ENCODE measurements at places on chromosomes 1 and 21.
A peak's percentile ranks its signal among the peaks of the same experiment; 100 is the strongest.

GRCh38 chr1:231576804-231577718 is 48.6 kb downstream of the TSNAX start:
- no peak for DNase-seq

DNA sequence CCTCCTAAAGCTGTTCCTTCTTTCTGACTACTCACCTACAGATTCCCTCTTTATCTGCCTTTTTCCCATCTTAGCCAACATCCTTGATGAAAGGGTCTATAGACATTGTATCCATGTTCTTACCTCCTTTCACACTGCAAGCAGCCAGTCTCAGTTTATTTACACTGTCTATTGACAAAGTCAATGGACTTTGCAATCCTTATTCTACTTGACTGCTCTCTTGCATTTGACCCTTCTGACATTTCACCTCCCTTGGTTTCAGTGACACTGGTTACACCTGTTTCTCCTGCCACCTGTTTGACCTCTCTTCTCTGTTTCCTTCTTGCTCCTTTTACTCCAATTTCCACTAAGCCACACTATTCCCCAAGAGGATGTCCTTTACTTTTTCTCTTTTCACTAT is 224.0 kb upstream of the SNX7 start:
- DNase-seq, result no peak

- DNase-seq, result no peak
Observed at GRCh38 chr21:21688889-21689288, 690.7 kb downstream of the NCAM2 start.

DNA sequence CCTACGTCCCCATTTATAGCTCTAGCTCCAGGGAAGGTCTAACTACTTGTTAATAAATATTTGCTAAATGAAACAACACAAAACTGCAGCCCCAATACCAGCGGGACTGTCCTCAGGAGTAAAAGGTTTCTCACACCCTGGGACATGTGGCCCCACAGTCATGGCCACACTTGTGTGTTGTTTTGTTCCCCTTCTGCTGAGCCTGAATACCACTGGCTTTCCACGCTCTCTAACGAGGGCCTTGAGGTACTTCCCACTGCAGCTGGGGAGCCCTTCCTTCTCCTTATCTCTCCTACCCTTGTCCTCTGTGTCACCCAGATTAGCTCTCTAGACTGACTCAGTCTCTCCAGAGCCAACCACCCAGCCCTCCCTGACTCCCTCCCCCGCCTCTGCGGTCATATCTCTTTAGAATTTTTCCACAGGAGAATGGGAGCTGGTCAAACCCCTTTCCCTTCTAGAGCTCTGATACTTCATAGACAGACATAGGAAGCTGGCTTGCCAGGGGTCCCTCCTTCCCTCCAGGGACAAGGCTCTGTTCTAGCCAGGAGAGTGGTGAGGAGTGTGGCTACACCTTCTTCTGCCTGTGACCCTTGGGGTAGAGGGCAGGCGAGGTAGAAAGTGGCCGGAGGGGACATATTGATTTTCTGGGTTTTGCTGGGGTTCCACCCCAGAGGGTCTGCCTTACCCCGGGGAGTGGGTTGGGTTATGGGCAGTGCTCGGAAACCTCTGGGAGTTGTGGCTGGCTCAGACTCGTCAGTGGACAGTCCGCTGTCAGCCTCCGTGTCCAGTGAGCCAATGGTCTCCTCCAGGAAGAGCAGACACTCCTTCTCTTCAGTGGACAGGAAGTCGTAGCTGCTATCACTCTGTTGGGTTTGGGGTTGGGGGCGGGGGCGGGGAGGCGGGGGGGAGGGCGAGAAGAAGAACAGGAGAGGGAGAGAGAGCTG is 8.1 kb downstream of the C1orf116 start:
- no peak for DNase-seq

DNA sequence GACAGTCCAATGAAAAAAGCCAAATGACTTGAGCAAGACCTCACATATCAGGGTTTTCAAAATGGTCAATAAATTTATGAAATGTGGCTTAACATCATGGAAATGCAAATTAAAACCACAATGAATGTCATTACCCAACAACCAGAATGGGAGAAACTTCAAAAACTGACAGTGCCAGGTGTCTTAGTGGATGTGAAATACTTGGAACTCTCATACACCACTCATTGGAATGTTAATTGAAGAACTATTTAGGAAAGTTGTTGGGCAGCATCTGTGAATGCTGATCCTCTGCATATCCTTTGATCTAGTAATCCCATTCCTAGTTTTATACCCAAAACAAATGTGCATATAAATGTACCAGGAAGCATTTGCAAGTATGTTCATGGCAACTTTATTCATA is 19.2 kb upstream of the BACH1 start:
- no peak for DNase-seq

DNA sequence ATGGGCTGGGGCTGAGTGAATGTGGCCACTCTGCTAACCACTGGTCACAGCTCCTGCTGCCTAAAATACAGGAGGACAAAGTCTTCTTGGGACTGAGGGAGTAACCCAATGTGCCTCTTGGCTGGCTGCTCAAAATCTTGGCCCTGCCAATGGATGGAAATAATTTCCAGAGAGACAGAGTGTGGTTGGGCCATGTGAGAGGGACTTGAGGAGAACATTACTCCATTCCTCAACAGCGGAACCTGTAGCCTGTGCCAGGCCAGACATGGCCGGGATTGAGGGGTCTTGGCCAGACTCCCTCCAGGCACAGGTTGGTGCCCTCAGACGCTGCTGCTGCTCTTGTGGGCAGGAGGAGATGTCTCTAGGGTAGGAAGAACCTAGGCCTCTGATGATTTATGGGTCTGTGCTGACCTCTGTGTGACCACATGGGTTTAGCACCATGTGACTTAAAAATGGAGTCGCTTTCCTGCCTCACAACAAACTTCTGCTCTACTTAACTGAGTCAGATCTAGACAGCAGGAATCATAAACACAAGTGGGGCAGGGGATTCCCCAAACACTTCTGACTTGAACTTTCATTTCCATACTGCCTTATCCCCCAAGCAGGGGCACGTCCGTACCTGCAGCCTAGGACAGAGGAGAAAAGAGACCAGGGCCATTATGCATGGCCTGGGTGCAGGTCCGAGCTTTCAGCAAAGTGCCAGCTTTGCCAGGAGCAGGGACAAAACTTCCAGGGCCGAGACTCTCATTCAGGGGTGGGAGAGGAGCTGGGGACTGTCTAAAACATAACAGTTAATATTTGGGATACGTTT is 79.2 kb downstream of the CD34 start:
- no peak for DNase-seq

DNA sequence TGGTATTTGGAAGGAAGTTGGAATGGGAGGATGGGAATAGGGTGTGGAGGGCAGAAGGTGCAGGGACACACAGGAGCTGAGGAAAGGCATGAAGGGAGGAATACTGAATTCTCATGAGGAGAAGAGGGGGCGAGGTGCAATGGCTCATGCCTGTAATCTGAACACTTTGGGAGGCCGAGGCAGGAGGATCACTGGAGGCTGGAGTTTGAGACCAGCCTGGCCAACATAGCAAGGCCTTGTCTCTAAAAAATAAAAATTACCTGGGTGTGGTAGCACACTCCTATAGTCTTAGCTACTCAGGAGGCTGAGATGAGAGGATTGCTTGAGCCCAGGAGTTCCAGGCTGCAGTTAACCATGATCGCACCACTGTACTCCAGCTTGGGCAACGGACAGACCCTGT is 117.3 kb downstream of the DTL start:
- DNase-seq, result no peak

GRCh38 chr21:46477765-46478164 is 19.1 kb downstream of the DIP2A start:
- no peak for DNase-seq

DNA sequence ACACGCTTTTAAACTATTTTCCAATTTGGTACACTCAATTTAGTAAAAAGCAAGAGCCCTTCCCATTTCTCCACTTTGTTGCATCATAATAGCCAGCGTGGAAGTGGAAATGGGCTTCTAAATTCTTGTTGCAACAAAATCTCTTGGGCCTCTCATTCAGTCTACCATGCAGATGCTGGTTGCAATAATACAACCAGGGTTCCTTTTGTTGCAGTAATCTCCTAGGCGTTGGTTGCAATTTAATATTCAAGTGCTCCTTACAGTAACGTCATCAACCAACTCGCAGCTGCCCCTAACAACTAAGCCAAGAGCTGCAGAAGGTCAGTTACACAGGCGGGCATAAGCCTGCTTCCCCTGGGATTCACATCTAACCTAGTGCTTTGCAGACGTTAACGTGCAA is 2.7 kb upstream of the HDGF start:
- peak; percentile 94 for DNase-seq

- DNase-seq, result no peak
Observed at GRCh38 chr1:221514806-221515205, 227.1 kb downstream of the DUSP10 start.

GRCh38 chr1:46394108-46394871 is at the start of gene FAAH:
TSS of gene FAAH (plus strand) at chr1:46394317. CDS start at chr1:46394349, 32 bp downstream.
- DNase-seq, result no peak

- no peak for DNase-seq
Observed at GRCh38 chr1:29969576-29969975, 733.3 kb downstream of the PTPRU start.

- no peak for DNase-seq
Observed at GRCh38 chr21:36701756-36702621, 3.1 kb downstream of the SIM2 start.

DNA sequence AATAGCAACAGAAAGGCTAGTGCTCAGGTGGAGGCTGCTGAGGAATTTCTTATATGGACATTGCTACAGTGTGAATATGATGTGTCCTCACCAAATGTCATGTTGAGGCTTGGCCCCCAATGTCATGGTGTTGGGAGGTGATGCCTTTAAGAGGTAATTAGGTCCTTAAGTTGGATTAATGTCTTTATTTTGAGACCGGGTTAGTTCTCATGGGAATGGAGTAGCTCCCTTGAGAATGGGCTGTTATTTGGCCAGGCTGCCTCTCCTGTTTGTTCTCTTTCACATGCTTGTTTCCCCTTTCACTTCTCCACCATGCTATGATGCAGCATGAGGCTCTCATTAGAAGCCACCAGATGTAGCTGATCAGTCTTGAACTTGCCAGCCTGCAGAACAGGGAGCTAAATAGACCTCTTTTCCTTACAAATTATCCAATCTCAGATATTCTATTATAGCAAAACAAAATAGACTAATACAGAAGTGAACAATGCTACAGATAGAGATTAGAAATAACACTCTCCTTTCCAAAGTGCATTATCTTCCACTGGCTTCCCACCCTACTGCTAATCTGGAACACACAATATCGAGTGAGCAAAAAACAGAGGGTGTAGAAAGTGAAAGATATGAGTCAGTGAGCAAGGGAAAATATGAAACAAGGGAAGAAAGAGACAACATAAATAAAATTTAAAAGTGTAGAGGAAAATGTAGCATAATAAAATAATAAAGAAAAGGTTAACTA is 160.2 kb downstream of the NTMT2 start:
- DNase-seq, result no peak

DNA sequence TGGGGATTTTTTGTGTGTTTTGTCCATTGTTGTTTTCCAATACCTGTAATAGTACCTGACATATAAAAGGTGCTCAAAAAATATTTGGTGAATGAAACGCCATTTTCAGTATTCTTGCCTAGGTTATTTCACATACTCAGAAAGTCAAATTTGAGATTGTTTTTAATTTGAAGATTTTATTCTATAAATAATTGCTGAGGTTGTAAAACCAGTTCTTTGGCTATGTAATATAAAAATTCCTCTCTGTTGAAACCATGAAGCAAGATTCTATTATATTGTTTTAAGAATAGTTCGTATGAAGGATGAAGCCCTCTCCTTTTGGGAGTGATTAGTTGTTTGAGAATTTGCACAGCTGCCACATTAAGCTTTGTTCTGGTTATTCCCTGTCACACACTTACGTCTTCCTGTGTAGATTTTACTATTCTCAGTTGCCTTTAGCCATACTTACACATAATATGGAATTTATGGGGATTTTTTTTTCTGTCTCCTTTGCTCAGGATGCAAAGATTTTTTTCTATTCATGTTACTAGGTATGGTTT is 60.2 kb upstream of the MPC2 start:
- no peak for DNase-seq

DNA sequence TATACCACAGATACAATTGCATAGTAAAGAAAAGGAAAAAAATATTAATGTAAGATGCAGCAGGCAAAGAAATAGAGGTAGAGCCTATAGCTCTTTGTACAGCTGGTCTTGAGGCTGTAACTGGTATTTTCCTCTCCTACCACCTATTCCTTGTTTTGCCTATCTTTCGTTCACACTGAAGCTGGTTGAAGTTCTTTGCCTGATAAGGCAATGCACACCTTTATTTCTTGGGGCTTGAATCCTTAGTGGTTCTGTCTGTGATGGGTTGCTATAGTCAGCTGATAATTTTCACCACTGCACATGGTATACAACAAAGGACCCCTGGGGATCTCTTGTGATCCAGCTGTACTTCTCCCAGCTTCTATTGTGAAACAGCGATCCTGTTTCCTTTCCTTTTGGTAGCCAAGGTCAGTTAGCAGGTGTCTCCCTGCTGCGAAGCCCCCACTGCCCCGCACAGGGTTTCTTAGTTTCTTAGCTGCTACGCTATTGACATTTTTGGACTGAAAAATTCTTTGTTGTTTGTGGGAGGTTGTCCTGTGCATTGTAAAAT is 9.9 kb upstream of the TSNAX start:
- no peak for DNase-seq

DNA sequence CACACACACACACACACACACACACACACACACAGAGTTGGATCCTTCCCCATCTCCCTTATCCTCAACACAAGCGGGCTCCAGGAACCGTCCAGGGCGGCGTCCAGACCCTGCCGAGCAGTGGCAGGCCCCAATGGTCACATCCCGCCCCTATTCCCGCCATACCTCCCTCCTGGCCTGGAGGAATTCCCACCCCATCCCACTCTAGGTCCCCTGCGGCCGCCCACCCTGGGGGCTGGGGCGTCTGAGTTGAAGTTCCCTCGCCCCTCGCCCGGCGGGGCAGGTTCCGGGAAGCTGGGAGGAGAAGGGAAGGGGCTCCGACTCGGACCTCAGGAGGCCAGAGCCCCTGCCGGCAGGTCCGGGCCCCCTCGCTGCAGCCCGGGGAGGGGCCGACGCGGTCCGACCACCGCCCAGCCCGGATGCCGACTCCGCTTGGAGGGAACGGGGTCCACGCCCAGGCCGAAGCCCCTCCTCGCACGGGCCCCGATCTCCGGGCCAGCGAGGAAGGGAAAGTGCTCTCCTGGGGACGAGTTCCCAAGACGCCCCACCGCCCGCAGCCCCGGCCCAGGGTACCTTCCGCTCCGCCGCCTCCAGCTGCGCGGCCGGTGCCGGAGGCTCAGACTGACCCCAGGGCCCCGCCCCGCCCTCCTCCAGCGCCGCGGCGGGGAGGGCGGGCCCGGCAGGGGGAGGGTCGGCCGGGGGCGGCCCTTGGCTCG is at the start of gene RHOC:
Gene RHOC, minus strand, starts transcription at position 623 of the 716 bp plus-strand sequence. CDS start 3,328 bp downstream, outside the sequence.
- DNase-seq, result no peak
